Activated T-helper 1 cell treated with anti-CD3 and anti-CD28 coated beads, Interleukin-12 subunit alpha, Interleukin-12 subunit beta, Interleukin-2, Interleukin-4 antibody, amounts not matched to agents 30 ng/mL and 10 ng/mL and 1 ng/mL, durations not matched to agents 14 hours and 24 hours and 36 hours (primary cell): ENCODE measurements at places on chromosomes 6 and 20. TPM values are rescaled to one million over a fixed set of nuclear protein-coding genes. Genes with fewer than 3 reads are reported as not detected.
A peak's percentile ranks its signal among the peaks of the same experiment; 100 is the strongest.

DNA sequence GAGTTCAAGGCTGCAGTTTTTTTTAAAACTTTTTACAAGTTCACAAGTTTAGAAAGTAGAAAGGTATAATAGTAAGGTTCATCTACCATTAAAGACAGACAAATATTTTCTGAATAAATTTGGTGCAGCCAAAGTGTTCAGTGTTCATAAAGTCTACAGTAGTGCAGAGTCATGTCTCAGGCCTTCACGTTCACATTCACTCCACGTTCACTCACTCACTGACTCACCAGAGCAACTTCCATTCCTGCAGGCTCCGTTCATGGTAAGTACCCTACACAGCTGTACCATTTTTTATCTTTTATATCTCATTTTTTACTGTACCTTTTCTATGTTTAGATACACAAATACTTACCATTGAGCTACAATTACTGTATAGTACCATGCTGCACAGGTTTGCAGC lies 67.6 kb downstream of the B4GALT5 start:
- H3K4me3 ChIP-seq = no peak overlapping the region
- H3K27ac ChIP-seq = no peak overlapping the region
- no peak for DNase-seq
- peaks cover 56% of the 10 kb centered on the region for H3K36me3 ChIP-seq

DNA sequence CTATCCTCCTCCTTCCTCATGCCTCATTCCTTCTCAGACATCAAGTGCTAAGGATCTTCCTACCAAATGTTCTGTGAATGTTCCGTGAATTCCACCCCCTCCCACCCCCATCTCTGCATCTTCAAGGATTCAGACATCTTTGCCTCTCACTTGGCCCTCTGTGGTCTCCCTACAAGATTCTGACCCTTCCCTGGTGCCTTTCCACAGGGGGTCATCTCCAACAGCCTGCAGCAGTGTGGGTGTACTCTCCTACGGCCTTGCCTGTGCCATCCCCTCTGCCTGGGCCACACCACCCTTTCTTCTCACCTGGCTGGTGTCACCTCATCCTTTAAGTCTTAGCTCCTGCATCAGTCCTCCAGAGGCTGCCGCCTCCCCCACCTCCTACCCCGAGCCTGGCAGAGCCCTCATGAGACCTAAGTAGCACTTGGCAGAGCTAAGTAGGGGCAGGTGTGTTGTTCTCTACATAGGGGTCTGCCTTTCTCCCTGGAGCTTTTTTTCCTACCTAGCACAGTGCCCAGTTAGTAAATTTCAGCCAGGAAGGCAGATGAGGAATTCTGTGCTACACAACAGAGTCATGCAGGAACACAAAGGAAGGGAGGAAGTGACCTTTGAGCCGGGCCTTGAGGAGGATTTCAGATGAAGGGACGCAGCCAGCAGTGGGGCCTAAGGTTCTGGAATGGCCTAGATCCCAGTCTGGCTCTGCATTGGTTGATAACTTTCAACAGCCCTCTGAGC lies 43.1 kb downstream of the TM9SF4 start:
- H3K36me3 ChIP-seq = peaks cover 20% of the 10 kb centered on the region
- peaks cover 5% of the 10 kb centered on the region for H3K4me1 ChIP-seq
- no peak overlapping the region for H3K27ac ChIP-seq
- no peaks in the 10 kb centered on the region for H3K27me3 ChIP-seq
- H3K4me3 ChIP-seq = no peak overlapping the region

GRCh38 chr6:134094441-134094840 lies 42.0 kb upstream of the SLC2A12 start:
- DNase-seq = no peak
- peaks cover 6% of the 10 kb centered on the region for H3K4me1 ChIP-seq

TREM1 gene
- total RNA-seq = not detected in 2 replicates

GRCh38 chr6:11437824-11438459 lies 99.6 kb upstream of the TMEM170B start:
- peaks cover 34% of the 10 kb centered on the region for H3K4me1 ChIP-seq
- DNase-seq = no peak
- no peaks in the 10 kb centered on the region for H3K27me3 ChIP-seq
- H3K4me3 ChIP-seq = no peak overlapping the region
- H3K27ac ChIP-seq = no peak overlapping the region
- H3K36me3 ChIP-seq = peaks cover 9% of the 10 kb centered on the region

- no peak for DNase-seq
- no peak overlapping the region for H3K27ac ChIP-seq
- H3K4me1 ChIP-seq = no peaks in the 10 kb centered on the region
- H3K27me3 ChIP-seq = no peaks in the 10 kb centered on the region
These were observed 637.6 kb downstream of the RNF144B start for GRCh38 chr6:19024737-19025136.

LY6G6C gene
- total RNA-seq = not detected in 2 replicates

WFDC12 gene
- not detected in 2 replicates for total RNA-seq

GRCh38 chr6:46437671-46438221 lies 53.5 kb downstream of the RCAN2 start:
- H3K36me3 ChIP-seq = no peaks in the 10 kb centered on the region
- no peak for DNase-seq
- peaks cover 8% of the 10 kb centered on the region for H3K27me3 ChIP-seq
- H3K4me1 ChIP-seq = no peaks in the 10 kb centered on the region
- no peak overlapping the region for H3K4me3 ChIP-seq

DNA sequence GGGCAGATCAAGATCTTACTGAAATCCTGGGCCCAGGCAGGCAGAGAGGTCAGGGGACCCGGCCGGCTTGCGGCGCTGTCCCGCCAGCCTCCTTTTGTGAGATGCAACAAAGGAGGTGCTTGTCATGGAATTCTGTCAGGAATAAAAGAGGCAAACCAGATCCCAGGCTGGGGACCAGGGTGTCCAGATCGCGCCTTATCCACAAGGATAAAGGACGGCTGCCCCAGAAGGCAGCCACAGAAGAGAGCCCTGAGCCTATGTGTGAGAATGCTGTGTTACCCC lies 42.6 kb upstream of the CDH22 start:
- peaks cover 9% of the 10 kb centered on the region for H3K4me1 ChIP-seq
- peak overlapping the region; percentile 55 for H3K27ac ChIP-seq
- DNase-seq = no peak
- no peak overlapping the region for H3K4me3 ChIP-seq
- no peaks in the 10 kb centered on the region for H3K27me3 ChIP-seq

DNA sequence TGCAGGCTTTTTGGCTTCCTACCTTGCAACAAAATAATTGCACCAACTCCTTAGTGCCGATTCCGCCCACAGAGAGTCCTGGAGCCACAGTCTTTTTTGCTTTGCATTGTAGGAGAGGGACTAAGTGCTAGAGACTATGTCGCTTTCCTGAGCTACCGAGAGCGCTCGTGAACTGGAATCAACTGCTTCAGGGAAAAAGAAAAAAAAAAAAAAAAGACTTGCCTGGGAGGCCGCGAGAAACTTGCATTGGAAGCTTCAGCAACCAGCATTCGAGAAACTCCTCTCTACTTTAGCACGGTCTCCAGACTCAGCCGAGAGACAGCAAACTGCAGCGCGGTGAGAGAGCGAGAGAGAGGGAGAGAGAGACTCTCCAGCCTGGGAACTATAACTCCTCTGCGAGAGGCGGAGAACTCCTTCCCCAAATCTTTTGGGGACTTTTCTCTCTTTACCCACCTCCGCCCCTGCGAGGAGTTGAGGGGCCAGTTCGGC lies 420 bp downstream of the SOX4 start:
- H3K27me3 ChIP-seq = peaks cover 47% of the 10 kb centered on the region
- DNase-seq = no peak
- H3K4me3 ChIP-seq = no peak overlapping the region
- H3K4me1 ChIP-seq = peaks cover 29% of the 10 kb centered on the region
- no peak overlapping the region for H3K27ac ChIP-seq

UNC5CL gene
- 0.93 and 0.99 TPM in 2 replicates for total RNA-seq

GRCh38 chr6:168886964-168887363 lies 366.7 kb downstream of the THBS2 start:
- DNase-seq = no peak
- no peak overlapping the region for H3K27ac ChIP-seq
- H3K4me1 ChIP-seq = peaks cover 10% of the 10 kb centered on the region
- H3K27me3 ChIP-seq = no peaks in the 10 kb centered on the region
- H3K36me3 ChIP-seq = no peaks in the 10 kb centered on the region
- H3K4me3 ChIP-seq = no peak overlapping the region
